Activated T-helper 9 cell treated with anti-CD3 and anti-CD28 coated beads, Interleukin-2, amount 50 U/mL, for 16 hours (primary cell): ENCODE measurements at places on chromosomes 16 and 17.
A peak's percentile ranks its signal among the peaks of the same experiment; 100 is the strongest.

GRCh38 chr17:12953156-12953555, 64.7 kb downstream of the ELAC2 start:
- no peak for DNase-seq

DNA sequence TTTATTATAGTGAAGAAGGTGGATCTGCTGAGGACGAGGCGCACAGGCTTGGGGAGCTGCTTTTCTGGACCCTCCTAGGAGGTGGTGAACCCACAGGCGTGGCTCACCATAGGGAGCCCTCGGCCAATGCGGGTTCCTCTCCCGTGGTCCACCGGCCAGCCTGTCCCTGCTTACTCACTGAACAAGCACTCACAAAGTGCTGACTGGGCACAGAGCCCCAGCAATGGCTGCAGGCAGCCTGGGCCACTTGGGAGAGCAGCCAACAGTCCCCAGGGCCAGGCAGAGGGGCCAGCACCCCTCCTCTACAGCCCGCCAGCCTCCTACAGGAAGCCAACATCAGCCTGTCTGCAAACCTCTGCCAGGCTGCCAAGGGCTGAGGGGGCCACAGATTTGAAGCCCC, 19.1 kb upstream of the NCBP3 start:
- no peak for DNase-seq

GRCh38 chr16:25257956-25258860, 563 bp upstream of the ZKSCAN2 start:
- peak; percentile 61 for DNase-seq

- no peak for DNase-seq
These were observed 20.7 kb upstream of the MNT start for GRCh38 chr17:2421315-2422147.

GRCh38 chr17:58322581-58323185, 5.9 kb downstream of the TSPOAP1 start:
- DNase-seq, result no peak

- no peak for DNase-seq
These were observed 20.9 kb downstream of the MXRA7 start for GRCh38 chr17:76689859-76690258.

GRCh38 chr16:53631236-53632025, 72.2 kb downstream of the RPGRIP1L start:
- no peak for DNase-seq

- DNase-seq, result no peak
These were observed 7.2 kb downstream of the SRCIN1 start for GRCh38 chr17:38598536-38598935.

GRCh38 chr17:41500131-41500911, 5.1 kb downstream of the KRT13 start:
- DNase-seq, result no peak

DNA sequence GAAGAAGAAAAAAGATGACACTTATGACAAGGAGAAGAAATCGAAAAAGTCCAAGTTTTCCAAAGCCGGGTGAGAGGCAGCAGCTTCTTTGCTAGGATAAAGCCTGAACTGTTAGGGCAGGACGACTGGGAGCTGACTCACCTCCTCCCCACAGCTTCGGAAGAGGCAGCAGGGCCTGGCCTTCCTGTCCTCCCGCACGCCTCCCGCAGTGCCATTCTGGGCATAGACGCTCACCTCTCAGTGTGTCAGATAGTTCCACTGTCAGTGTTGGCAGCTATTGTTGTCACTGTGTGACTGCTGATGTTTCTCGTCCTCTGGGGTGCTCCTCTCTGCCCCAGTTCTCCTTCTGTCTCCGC, 12.6 kb downstream of the UBN1 start:
- DNase-seq, result no peak

DNA sequence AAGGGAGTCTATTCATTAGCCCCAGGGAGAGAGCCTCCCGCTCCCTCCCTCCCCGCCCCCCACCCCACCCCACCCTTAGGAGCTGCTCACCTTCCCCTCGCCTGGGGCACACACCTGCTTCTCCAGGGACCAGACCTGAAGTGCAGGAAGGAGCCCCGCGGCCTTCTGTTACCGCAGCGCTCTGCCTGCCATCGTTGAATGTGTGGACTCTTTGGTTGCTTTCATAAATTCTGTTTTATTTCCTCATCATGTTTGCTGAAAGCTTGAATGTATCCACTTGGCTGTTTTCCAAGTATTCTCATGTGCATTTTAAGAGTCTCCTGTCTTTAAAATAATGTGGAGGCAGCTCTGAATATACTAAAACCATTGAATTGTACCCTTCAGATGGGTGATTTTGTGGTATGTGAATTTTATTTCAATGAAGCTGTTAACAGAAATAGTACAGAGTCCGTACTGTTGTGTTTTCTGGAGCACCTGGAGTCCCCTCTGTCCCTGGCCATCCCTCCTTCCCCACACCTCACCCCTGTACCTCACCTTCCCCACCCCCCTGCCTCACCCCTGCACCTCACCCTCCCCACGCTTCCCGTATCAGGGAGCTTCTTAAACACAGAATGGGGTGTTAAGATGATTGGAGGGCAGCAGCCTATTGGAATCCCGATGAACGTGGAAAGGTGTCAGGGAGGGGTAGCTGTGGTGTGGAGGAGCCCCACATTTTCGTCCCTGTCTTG, 25.5 kb downstream of the RAB11FIP3 start:
- DNase-seq, result no peak

GRCh38 chr17:73292031-73292531, 19.7 kb downstream of the CDC42EP4 start:
- no peak for DNase-seq

GRCh38 chr16:87149051-87149450, 168.1 kb downstream of the C16orf95 start:
- no peak for DNase-seq

GRCh38 chr17:64661976-64662773, at the start of gene SMURF2:
TSS of gene SMURF2 (minus strand) at chr17:64662307. CDS start at chr17:64661880, 427 bp downstream.
- DNase-seq, result peak; percentile 72

DNA sequence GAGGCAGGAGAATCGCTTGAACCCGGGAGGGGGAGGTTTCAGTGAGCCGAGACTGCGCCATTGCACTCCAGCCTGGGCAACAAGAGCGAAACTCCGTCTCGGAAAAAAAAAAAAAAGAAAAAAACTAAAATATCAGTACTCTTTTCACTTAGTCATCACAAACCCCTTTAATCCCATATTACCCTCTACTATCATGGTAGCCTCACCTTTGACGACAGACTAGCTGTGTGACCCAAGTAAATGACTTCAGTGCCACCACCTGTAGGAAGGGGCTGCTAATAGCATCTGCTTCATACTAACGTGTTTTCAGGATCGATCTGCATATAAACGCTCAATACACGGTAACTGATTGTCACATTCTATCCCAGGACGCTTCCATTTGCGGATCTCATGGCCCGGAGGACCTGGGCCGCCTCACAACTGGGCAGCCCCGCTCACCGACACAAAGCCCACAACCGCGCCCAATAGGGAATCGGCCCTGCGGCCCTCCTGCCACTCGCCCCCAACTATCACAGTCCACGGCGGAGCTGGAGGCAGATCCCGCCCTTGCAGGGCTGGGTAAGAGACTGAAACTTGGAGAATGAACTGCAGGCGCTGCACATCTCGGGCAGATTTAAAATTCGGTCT, 1.1 kb upstream of the ZNF263 start:
- peak; percentile 10 for DNase-seq

DNA sequence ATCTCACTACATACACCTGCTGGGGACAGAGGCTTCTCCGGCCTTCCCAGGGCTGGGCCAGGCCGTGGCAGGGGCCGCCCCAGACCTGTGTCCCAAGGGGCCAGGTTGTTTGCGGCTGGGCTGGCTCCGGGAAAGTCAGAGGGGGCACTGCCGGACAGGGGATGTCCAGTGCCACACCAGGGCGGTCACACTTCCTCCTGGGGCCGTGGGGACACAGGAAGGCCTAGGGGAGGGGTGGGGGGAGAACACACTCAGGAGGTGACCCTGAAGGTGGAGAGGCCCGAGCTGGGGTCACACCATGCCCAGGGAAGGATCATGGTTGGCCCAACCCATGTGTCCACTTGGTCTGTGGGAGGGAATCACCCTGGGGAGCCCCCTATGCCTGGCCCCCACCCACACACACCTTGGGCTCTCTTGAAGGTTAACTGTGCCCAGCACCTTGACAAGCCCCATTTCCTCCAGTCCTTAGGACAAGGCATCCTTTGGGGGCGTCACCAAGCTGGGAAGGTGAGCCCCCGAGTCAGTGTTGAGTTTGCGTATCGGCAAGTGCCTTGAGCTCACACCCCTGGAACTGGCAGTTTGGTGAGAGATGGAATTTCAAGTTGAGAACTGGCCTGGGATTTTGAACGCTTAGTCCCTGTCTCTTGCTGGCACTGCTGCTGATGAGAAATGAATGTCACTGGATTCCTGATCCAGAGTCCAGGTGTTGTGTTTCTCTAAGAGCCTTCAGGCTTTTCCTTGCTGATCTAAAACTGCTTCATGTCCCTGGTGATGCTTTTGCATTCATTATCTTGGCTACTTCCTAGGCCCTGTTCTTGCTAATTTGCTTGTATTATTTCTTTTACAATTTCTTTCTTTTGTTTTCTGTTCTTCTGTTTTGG, 7.7 kb upstream of the ACTG1 start:
- no peak for DNase-seq
